ENCODE measurements at places on chromosomes 5 and 9.

DNA sequence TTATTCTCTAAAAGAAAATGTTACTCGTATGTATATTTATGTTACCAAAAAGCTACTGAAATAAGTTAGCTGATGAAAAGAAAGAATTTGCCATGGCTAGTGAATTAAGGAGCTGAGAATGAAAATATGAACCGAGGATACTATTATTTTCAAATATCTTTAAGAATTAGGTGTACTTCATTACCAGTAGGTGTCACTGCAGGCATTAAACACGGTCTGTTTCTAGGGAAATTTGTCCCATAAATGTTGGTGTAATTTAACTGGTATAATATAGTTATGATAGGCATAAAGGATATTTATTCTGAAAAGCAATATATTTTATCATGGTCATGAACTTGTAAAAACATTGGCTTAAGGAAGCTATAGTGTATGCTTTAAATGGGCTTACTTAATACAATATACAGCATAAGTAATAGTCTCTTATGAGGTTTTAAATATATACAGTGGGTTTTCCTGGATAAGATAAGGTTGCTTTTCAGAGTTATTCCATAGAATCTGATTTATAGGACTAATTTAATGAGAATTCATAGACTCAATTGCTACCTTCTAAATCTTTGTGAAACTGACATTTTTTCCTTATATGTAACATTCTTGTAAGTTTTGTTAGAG is 72.4 kb upstream of the MPDZ start:
- DNase-seq, result no peak

GRCh38 chr9:85322592-85322991 is 419.2 kb downstream of the AGTPBP1 start:
- DNase-seq, result no peak

- DNase-seq, result no peak
Measured at GRCh38 chr9:136875155-136875554, 9.0 kb upstream of the EDF1 start.

- DNase-seq, result no peak
Measured at GRCh38 chr9:101455656-101456240, 20.2 kb upstream of the ALDOB start.

DNA sequence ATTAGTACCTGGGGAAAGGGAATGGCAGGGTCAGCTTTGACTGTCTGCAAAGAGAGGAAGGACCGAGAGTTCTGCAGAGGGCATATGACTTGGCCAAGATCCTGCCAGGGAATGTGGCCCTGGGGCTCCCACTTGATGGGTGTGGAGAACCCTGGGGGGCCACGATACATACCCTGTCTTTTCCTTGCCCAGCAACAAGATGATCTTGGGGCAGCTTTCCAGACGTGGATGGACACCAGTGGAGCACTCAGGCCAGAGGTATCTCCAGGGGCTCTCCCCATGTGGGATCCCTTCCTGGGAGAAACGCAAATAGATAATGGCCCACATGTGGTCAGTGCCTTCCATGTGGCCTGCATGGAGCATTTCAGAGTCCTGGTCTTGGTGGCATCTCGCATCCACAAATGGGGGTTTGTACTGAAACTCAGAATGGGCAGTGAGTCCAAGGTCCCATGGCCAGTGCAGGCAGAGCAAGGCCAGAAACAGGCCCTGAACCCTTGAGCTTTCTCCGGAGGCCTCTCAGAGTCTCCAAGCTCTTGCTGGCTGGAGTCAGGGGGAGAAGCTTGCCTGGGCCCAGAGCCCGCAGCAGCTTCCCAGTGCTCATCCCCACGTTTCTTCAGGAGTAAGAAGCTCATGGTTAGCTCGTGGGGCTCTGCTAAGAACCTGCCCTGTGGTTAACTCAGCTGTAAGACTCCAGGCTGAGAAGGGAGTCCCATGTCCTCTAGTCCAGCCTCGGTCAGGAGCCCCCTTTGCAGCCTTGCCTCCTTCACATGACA is 18.3 kb upstream of the ORM1 start:
- no peak for DNase-seq

DNA sequence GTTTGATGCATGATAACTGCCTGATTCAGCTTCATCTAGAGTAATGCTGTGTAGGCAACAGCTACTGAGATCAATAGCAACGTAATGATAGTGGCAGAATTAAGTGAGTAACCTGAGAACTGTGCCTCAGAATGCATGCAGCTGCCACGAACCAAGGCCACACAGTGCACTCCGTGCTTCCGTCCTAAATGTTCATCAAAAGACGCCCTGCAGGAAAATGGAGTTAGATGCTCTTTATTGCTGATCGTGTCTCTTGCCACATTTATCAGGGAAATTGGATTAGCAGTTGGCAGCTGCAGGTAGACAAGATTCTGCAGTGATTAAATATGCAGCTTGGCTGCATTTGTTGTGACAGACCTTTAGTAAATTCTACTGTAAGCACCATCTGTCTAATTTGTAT is 107.7 kb upstream of the TLX3 start:
- DNase-seq, result no peak

- DNase-seq, result no peak
Measured at GRCh38 chr5:66324357-66324756, 180.3 kb downstream of the SREK1 start.

GRCh38 chr5:90503596-90503995 is 25.8 kb downstream of the LYSMD3 start:
- no peak for DNase-seq

DNA sequence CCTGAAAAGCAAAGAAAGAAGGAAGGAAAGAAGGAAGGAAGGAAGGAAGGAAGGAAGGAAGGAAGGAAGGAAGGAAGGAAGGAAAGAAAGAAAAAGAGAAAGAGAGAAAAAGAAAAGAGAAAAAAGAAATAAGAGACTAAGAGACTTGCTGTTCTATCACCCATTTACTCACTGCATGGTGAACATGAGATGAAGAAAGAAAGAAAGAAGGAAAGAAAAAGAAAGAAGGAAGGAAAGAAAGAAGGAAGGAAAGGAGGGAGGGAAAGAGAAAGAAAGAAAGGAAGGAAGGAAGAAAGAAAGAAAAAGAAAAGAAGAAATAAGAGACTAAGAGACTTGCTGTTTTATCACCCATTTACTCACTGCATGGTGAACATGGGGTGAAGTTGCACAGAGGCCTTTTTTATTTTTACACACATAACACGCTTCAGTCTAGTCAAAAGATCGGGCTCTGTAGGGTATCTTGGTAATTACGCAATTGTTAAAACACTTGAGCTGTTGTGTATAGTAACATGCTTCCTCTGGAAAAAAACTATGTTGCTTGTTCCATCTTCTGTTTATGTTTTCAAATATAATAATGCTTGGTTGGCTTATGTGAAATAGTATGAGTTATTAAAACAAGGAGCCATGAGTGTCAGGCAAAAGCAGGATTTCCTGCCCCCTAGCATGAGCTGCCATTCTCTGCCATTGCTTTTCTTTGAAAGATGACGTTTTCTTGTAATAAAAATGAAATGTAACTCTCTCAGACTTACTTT is 119.3 kb upstream of the ZNF608 start:
- no peak for DNase-seq

- DNase-seq, result no peak
Measured at GRCh38 chr5:107319901-107320300, 350.8 kb downstream of the EFNA5 start.

GRCh38 chr5:126028336-126028735 is 394.9 kb upstream of the GRAMD2B start:
- DNase-seq, result no peak

GRCh38 chr9:129506041-129506440 is 114.9 kb downstream of the C9orf50 start:
- no peak for DNase-seq

Measured in GM12878 (cell line).